ENCODE measurements at places on chromosomes 5 and 9. TPM values are rescaled to one million over a fixed set of nuclear protein-coding genes. Genes with fewer than 3 reads are reported as not detected.

GRCh38 chr5:149857499-149857898, 87.1 kb downstream of the PDE6A start:
- no peak overlapping the region for H3K4me3 ChIP-seq
- H3K27me3 ChIP-seq, result no peaks in the 10 kb centered on the region
- DNase-seq, result peak; percentile 89
- H3K4me1 ChIP-seq, result peaks cover 32% of the 10 kb centered on the region

DNA sequence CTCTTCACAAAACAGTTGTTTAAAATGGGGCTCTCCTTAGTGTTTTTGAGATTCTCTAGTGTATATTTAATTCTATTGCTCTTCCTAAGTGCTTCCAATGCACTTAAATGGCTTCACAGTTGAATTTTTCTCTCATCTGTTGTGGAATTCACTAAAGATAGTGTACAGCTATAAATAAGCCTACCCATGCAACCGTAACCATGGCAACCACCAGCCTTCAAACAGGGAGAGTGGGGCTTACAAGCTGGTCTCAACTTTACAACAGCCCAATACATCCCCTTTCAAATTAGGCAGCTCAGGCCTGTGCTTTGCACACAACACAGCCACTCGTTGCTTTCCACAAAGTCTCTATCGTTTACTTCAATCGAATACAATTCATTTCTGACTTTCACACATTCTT, 144.0 kb upstream of the PLPPR1 start:
- DNase-seq, result no peak
- H3K4me1 ChIP-seq, result no peaks in the 10 kb centered on the region
- H3K4me3 ChIP-seq, result no peak overlapping the region
- H3K36me3 ChIP-seq, result no peaks in the 10 kb centered on the region
- no peaks in the 10 kb centered on the region for H3K27me3 ChIP-seq

GRCh38 chr5:123496892-123497291, 15.1 kb upstream of the CSNK1G3 start:
- no peak overlapping the region for H3K27ac ChIP-seq
- H3K4me1 ChIP-seq, result no peaks in the 10 kb centered on the region
- DNase-seq, result no peak
- H3K27me3 ChIP-seq, result no peaks in the 10 kb centered on the region
- H3K36me3 ChIP-seq, result no peaks in the 10 kb centered on the region

DNA sequence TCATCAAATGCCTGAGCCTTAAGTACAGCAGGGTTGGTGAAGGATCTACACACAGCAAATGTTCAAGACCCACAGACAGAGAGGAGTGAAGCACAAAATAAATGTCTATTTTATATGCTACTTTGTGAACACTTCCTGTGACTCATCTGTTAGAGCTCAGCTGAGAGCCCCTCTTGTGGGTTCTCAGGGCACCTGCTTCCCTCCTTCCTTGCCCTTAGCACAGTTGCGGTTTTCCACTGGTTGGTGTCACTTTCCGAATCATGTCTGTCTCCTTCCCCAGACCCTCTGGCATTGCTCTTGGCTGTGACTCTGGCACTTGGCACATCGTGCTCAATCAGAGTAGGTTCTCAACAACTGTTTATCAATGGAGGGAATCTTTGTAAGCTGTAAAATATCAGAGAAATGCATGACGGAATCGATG, 128.5 kb upstream of the STC2 start:
- H3K27ac ChIP-seq, result peak overlapping the region; percentile 83

DNA sequence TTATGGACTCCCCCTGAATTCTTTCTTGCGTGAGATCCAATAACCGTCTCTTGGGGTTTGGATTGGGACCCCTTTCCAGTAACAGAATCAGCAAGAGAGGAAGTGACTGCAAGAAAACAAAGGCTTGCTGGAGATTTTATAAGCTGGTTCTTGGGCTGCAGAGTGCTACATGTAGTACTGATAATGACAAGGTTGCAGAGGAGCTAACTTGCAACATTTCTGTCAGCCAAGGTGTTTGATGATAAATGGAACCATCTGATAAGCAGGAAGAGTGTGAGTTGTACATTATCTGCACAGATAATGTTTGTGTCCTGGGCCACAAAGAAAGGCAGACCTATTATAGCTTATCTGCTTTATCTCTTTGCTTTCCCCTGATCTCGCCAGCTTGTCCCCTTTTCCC, 37.1 kb downstream of the DNAJB5 start:
- H3K27ac ChIP-seq, result peak overlapping the region; percentile 43
- H3K36me3 ChIP-seq, result peaks cover 19% of the 10 kb centered on the region
- no peaks in the 10 kb centered on the region for H3K27me3 ChIP-seq
- peaks cover 21% of the 10 kb centered on the region for H3K4me1 ChIP-seq
- no peak overlapping the region for H3K4me3 ChIP-seq

DNA sequence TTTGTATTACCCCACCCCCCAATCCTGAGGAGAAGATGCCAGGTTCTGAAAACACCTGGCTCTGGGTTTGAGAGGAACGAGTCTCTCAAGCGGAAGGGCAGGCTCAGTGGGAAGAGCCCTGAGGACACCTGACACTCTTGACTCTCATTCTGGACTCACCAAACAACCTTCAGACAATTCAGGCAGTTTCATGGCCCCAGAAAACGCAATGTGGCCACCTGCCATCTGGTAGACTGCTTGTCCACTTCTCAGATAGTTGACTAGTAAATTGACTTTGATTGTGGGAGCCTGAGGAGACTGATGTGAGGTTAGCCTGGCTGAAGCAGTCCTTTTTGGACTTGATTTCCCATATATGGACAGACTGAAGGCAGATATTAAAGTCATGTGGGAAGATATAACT, 117.5 kb upstream of the FSTL4 start:
- no peak for DNase-seq
- H3K27me3 ChIP-seq, result peaks cover 14% of the 10 kb centered on the region
- no peak overlapping the region for H3K4me3 ChIP-seq
- H3K27ac ChIP-seq, result no peak overlapping the region
- no peaks in the 10 kb centered on the region for H3K36me3 ChIP-seq

GRCh38 chr5:137778772-137779564, 24.8 kb upstream of the HNRNPA0 start:
- peaks cover 4% of the 10 kb centered on the region for H3K4me1 ChIP-seq
- no peak for DNase-seq
- no peak overlapping the region for H3K4me3 ChIP-seq
- peaks cover 4% of the 10 kb centered on the region for H3K36me3 ChIP-seq
- H3K27me3 ChIP-seq, result no peaks in the 10 kb centered on the region

- H3K4me1 ChIP-seq, result peaks cover 1% of the 10 kb centered on the region
- no peak overlapping the region for H3K27ac ChIP-seq
- no peak for DNase-seq
- H3K4me3 ChIP-seq, result no peak overlapping the region
Observed at GRCh38 chr5:80712919-80713318, 58.1 kb upstream of the DHFR start.

GRCh38 chr9:92668746-92669526, 995 bp downstream of the IPPK start:
- H3K27ac ChIP-seq, result peak overlapping the region; percentile 98
- peak overlapping the region; percentile 91 for H3K4me3 ChIP-seq
- peaks cover 10% of the 10 kb centered on the region for H3K36me3 ChIP-seq
- peak; percentile 54 for DNase-seq
- no peaks in the 10 kb centered on the region for H3K27me3 ChIP-seq

GRCh38 chr9:36980148-36980974, 53.7 kb downstream of the PAX5 start:
- no peak overlapping the region for H3K27ac ChIP-seq
- no peaks in the 10 kb centered on the region for H3K4me1 ChIP-seq
- H3K36me3 ChIP-seq, result no peaks in the 10 kb centered on the region
- H3K27me3 ChIP-seq, result peaks cover 100% of the 10 kb centered on the region
- no peak overlapping the region for H3K4me3 ChIP-seq

DNA sequence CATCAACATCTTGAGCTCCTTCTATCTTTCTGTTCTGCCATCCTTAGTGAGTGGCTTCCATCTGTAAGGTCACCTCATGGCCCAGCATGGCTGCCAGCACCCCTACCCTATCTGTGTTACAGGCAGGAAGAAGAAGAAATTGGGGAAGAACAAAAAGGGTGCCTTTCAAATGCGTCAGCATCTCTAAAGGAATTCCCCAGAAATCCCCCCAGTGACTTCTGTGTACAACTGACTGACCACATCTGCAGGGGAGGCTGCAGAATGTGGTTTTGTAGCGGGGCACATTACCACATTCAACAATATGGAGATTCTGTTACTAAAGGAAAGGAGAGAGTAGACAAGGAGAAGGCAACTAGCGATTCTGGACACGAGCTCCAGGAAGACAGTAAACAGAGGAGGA, 40.1 kb downstream of the ALG2 start:
- no peaks in the 10 kb centered on the region for H3K36me3 ChIP-seq
- H3K4me3 ChIP-seq, result no peak overlapping the region
- no peaks in the 10 kb centered on the region for H3K27me3 ChIP-seq
- H3K27ac ChIP-seq, result no peak overlapping the region
- H3K4me1 ChIP-seq, result peaks cover 9% of the 10 kb centered on the region

DNA sequence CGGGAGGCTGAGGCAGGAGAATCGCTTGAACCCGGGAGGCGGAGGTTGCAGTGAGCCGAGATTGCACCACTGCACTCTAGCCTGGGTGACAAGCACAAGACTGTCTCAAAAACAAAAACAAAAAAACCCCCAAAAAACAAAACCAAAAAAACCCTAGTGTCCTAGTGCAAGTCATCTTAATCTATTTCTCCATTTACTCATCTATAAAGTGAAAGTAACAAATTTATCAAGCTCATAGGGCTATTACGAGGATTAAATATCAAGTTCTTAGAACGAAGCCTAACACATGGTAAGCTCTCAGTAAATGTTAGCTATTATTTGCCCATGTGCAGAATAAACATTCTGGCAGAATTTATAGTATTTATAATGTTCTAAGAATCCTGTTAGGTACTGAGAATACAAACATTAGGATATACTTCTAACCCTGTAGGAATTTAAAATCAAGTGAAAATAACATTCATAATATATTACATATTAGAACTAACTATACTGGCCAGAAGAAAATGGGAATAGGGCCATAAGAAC, 45.0 kb downstream of the GOLPH3 start:
- DNase-seq, result no peak
- no peak overlapping the region for H3K27ac ChIP-seq
- peaks cover 93% of the 10 kb centered on the region for H3K4me1 ChIP-seq
- no peaks in the 10 kb centered on the region for H3K27me3 ChIP-seq

DNA sequence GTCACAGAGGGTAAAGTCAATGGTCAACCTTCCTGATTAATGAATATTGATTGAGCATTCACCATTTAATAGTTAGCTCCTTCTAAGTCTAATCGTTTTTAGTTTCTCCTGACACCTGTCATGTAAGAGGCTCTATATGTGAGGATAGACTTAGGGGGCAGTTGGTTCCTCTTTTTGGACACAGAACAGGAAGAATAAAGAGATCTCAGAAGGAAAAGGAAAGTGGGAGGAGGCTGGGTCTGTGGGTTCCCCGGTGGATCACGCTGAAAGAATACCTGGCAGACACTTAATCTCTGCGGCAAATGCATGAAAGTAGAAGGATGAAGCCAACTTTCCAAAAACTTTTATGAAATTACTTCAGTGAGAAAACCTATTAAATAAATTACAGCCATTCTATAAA, 98.4 kb downstream of the PDE4D start:
- H3K36me3 ChIP-seq, result no peaks in the 10 kb centered on the region
- no peak overlapping the region for H3K4me3 ChIP-seq
- peaks cover 6% of the 10 kb centered on the region for H3K27me3 ChIP-seq
- H3K4me1 ChIP-seq, result peaks cover 16% of the 10 kb centered on the region

DNA sequence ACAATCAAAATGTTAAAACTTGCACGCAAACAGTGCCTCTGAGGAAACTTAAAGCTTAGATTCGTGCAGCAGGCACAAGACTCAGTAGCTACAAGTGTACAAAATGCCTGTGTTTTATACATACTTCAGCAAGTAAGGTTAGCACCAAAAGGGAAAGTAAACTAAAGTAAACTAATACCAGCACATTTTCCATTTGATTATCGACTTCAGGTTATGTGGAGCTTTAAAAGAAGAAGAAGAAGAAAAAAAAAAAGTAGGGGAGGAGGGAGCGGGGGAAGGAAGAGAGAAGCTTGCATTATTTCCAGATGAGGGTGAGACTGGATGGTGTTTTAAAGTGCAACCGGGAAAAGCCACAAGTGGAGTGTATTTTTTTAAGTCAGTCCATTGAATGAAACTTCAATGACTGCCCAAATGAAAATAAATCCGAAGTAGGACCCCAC, 596 bp upstream of the ADAMTS6 start:
- H3K27ac ChIP-seq, result peak overlapping the region; percentile 96
- DNase-seq, result no peak
- H3K36me3 ChIP-seq, result no peaks in the 10 kb centered on the region
- no peaks in the 10 kb centered on the region for H3K27me3 ChIP-seq
- peak overlapping the region; percentile 76 for H3K4me3 ChIP-seq
- H3K4me1 ChIP-seq, result peaks cover 30% of the 10 kb centered on the region

The TSLP gene
- 5.3 TPM for total RNA-seq

The SLCO6A1 gene
- total RNA-seq, result not detected

The SRA1 gene
- 28.6 TPM for total RNA-seq

The DELE1 gene
- 125 TPM for total RNA-seq

The TMEM232 gene
- total RNA-seq, result 3.6 TPM

The SPOUT1 gene
- total RNA-seq, result 17.5 TPM

The FGFR4 gene
- 0.93 TPM for total RNA-seq

The CCDC112 gene
- 5.3 TPM for total RNA-seq

The UAP1L1 gene
- 11.5 TPM for total RNA-seq

All from left ventricle myocardium inferior (tissue), 1 donor.